ENCODE measurements at places on chromosomes 2 and 18.

GRCh38 chr2:36951574-36951973, 14.8 kb downstream of the STRN start:
- DNase-seq, result no peak

DNA sequence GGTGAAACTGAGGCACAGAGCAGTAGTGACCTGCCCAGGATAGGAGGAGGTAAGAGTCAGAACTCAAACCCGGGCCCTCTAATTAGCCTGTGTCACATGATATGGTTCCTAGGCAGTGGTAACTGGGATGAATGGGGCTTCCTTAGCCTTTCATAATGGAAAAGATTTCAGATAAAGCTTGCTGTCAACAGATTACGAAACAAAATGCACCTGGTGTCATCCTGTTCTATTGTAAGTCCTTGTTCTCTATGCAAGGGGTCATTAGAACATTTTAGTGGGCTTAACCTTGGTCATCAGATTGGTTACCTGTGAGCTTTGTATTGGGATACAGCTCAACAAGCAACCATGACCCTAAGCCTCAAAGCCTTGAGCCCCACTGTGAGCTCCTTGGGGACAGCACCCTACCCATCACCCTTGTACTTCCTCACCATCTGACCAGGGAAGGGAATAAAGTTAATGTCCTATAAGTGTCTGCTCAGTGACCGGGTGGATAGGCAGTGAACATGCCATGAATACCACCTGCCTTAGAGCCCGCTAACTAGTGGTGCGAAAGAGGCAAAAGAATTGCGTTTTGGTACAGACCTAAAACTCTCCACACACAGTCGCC, 70.3 kb upstream of the RMDN2 start:
- no peak for DNase-seq

DNA sequence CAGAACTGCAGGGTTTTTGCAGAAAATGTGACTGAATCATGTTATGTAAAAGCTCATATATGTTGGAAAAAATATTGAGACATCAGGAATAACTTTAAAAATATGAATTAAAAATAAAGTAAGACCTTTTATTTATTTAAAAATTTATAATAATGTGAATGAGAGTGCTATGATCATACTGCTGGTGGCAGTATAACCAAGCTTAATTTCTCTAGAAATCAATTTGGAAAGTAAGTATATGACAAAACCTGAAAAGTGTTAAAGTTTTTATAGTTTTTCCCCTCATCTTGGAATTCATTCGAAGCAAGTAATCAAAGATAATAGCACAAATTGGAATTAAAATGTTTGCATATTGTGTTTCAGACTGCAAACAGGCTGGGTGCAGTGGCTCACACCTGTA, 7.5 kb downstream of the SLC39A10 start:
- no peak for DNase-seq

- peak; percentile 31 for DNase-seq
Measured at GRCh38 chr2:71154798-71155197, 24.4 kb downstream of the MPHOSPH10 start.

DNA sequence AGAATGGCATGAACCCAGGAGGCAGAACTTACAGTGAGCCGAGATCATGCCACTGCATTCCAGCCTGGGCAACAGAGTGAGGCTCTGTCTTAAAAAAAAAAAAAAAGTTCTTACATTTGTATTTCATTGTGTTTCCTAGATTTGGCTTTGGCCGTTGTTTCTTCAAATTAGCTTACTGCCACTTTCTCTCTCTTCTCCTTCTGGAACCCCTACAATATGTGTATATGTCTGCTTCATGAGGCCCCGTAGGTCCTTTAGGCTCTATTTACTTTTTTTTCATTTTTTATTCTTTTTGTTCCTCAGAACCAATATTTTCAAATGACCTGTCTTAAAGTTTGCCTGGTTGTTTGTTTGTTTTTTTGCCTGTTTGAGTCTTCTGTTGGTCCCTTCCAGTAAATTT, 41.2 kb downstream of the RMDN2 start:
- DNase-seq, result no peak

DNA sequence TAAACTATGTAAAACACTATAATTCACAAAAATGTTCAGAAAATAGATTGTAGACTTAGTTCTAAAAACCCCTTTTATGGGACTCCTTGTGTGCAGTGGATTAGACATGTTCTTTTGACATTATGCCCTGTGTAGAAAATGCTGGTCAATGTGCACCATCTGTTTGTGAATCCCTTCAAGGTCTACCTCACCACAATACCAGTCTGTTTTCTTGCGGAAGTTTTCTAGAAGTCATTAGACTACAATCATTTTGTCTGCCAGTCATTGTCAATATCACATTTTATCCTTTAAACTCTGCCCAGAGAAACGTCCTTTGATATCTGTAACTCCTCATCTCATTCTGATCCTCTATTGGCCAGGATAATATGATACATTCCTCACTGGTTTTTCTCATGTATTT, 7.8 kb downstream of the ITGA4 start:
- DNase-seq, result no peak

GRCh38 chr2:33372940-33373553, 103.4 kb upstream of the RASGRP3 start:
- peak; percentile 30 for DNase-seq

All from GM19239 (cell line).